EL (cell line): ENCODE measurements at places on chromosomes 7 and 10.

DNA sequence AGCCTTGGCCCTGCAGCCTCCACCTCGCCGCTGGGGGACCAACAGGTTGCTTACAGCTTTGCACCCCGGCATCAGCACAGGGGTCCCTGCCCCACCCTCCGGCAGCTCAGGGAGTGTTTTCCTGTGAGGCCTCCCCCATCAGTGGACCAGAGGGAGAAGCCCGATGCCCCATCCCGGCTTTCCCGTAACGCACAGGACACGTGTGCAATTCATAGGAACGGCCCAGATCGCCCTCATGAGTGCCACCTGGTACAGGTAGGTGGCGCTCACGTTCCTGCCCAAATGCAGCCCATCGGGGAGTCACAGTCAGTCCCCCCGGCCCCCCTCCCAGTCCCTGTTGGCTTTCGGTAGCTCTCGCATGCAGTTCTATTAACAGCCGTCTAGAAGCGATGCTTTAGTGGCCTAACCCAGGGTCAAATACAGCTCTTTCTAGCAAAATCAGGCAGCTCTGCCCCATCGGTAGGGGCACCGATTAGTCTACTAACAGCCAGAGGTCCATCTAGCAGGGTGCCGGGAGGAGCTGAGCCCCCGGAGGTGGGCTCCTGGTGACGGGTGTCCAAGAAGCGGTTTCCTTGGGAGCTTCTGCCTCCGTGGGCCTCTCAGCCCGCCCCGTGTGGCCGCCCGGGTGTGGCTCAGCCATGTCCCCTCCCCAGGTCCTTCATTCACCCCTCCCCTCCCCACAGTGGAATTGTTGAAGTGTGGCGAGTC, 48.4 kb upstream of the GTF2IRD1 start:
- DNase-seq: no peak

DNA sequence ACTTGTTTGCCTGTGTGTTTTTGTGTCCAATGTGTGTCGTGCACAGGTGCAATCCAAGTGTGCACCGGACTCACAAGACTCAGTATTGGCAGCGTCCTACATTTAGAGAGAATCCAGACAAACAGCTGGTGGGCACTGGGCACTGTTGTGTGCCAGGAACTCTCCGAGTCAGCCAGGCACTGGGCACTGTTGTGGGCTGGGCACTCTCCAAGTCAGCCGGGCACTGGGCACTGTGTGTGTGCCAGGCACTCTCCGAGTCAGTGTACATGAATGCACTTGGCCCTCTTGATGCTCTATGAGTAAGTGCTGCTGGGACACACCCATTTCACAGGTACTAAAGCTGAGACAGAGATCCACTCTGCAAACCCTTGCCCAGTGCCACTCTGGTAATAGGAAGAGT, 303.5 kb downstream of the PTPRN2 start:
- DNase-seq: no peak

DNA sequence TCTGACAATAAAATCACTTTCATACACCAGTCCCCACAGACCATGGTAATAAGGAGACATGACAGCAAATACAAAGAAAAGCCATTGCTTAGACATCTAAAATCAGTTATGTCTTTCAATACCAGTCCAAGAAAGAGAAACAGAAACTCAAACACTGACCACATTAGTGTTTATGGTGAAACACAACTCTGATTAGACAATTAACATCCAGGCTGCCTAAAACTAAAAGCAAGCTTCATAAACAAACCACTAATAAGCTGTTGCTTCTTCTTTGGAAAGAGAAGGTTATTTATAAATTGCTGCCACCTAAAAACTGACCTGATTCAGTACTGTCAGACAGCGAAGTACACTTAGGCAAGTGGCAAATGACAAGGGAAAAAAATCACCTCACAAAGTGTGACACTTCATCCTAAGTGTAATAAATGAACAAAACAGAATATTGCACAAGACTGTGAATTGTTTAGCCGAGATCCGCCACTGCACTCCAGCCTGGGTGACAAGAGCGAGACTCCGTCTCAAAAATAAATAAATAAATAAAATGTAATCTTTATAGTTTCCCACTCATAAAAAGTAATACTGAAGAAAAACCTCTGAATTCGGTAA, 277.4 kb downstream of the PARD3 start:
- no peak for DNase-seq

DNA sequence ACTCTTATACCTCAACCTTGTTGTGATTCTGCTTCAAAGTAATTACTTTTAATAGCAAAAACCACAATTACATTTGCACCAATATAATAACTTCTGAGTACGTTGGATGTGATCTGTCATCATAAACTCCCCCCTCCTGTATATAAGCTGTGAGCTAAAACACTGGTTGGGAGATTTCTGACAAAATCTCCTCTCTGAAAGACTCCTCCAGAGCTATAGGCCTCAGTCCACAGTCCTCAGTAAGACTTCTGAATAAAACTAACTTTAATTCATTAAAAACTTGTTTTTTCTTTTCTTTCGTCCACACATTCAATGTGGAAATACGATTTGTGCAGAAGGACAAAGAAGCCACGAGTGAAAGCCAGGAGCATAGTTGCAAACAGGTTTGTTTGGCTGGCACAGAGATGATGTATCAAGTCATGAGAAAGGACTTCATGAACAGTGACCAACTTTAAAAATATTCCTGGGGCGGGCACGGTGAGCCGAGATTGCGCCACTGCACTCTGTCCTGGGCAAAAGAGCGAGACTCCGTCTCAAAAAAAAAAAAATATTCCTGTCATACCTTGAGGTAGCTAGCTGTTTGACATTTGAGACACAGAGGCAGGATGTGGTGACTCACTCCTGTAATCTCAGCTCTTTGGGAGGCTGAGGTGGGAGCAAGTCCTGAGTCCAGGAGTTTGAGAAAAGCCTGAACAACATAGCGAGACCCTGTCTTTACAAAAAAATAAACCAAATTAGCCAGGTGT, 91.1 kb upstream of the ARHGAP21 start:
- DNase-seq: peak; percentile 67

DNA sequence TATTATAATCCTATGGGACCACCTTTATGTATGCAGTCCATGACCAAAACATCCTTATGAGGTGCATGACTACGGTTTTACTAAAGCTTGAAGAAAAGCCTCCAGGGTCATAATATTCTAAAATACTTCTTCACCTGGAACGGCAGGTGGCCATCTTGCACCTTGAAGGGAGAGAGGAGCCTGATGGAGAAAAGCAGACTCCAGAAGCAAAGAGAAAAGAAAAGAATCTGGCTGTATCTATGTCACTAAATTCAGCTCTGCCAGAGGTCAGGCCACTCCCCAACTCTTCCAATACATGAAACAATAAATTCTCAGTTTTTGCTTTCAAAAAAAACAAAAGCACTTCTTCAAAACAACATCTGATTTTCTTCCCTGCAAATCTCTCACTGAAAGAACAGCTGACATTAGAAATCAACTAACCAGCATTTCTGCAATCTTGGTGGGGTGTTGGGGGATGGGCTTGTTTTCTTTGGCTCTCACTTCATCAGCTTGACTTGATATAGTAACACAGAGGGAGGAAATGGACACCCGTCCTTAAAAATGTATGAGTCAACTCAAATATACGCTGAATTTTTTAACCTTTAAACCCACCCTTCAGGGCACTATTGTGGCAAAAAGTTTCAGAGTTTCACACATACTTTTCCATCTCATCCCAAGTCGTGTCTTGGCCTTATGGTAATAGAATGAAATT, 21.7 kb downstream of the HIBADH start:
- DNase-seq: peak; percentile 92

GRCh38 chr10:32957341-32958084, 517 bp downstream of the ITGB1 start:
- peak; percentile 39 for DNase-seq

GRCh38 chr7:154928136-154929005, 74.6 kb downstream of the PAXIP1 start:
- peak; percentile 93 for DNase-seq

- no peak for DNase-seq
These were observed 75.3 kb downstream of the HIP1 start for GRCh38 chr7:75663302-75663907.

GRCh38 chr7:6238309-6238925, 34.0 kb downstream of the CYTH3 start:
- DNase-seq: no peak

DNA sequence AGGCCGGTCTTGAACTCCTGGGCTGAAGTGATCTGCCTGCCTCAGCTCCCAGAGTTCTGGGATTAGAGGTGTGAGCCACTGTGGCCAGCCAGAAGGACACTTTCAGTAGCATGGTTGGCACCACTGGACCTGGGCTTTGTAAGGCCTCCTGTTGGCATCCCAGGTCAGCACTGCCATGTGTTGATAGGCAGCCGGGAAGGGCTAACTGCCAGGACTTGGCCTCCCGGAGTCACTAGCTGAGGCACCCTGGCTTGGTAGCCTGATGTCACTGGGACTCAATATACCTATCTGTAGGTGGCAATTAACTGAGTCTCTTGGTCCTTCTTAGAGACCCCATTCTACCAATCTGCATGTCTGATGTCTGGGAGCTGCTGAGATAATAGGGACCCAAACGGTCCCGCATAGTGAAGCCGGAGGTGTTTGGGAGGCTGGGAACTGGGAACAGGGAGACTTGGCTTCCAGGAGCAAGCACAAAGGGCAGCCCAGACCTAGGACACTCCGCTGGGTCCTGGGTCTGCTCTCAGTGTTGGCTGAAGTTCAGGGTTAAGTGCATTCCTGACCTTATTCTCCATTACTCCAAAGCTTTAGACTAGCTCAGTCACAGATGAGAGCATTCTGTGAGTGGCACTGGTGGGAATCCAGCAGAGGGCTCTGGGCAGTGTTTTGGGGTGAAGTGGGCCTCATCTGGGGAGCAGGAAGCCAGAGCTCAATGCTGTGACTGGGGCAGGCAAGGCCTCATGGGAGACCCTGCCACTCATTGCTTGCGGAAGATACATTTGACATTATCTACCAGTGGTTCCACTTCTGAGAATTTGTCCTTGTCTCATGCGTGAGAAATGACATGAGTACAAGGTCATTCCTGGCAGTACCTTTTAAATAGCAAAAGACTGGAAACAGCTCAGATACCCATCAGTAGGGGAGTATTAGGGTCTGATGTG, 2.7 kb downstream of the LHPP start:
- no peak for DNase-seq

DNA sequence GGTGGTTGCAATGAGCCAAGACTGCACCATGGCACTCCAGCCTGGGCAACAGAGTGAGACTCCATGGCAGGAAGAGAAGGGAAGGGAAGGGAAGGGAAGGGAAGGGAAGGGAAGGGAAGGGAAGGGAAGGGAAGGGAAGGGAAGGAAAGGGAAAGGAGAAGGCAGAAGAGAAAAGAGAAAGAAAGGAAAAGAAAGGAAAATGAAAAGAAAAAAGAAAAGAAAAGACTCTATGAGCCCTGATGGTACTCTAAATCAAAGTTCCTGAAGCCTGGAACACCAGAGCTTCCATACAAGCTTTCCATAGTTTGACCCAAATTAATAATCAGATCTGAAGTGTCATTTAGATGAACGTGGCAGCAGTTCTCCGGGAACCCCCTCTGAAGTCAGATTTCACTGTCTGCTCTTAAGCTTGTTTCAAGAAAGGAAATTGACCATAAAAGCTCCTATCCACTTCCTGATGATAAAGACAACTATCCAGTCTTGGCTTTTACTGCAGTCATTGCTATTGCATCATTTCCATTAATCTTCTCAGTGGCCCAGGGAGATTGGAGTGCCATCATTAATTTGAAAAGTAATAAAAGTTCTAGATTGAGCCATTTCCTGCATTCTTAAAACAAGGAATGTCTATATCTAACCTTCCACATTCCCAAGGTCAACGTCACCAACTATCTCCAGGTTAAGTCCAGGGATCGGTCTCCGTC, 44.2 kb upstream of the FRMD4A start:
- DNase-seq: peak; percentile 71

DNA sequence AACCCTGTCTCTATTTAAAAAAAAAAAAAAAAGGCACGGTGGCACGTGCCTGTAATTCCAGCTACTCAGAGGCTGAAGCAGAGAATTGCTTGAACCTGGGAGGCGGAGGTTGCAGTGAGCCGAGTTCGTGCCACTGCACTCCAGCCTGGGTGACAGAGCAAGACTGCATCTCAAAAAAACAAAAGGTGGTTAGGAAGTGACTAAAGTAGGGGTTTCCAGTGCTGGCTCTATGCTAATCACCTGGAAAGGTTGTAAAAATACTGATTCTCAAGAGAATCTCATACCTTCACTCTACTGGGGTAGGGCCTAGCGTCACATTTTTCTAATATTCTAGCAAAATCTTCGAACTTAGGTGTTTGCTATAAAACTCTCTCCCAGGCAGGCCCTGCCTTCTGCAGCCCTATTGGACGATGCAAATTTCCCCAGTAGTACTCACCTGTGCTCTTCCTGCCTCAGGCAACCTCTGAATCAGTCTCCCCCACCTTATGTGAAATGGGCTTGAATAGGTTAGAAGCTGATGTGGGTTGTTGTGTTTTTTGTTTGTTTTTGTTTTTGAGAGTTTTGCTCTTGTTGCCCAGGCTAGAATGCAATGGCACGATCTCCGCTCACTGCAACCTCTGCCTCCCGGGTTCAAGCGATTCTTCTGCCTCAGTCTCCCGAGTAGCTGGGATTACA, 3.5 kb downstream of the ZP3 start:
- DNase-seq: no peak

DNA sequence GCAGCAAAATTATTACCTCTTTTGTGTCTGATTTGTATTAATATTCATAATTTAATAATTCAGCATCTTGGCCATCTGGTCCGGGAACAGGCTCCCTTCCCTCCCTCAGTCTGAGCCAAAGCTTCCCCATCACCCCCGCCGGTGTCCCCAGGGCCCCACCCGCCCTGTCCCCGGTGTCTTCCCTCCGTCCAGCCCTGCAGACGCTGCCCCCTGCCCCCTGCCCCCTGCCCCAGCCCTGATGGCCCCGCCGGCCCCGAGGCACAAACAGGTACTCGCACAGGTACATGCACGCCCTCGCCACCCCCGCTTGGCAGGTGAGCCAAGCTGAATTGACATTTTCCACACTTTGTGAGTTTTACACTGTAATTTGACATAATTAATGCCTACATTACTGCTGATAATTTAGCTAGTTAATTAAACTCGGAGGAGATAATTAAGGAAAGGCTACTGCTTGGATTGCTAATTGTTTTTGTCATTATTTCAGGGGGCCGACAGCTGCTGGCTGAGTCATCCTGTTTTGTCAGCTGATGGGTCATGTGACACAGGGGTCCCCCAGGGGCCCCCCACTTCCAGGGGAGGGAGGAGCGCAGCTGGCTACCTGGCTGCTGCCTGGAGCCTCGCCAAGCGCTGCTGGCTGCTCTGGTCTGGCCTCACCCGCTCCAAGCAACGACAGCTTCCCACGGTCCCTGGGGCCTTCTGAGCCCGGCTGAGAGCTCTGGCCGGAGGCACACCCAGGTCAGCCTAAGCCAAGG, 36.6 kb downstream of the MICALL2 start:
- no peak for DNase-seq

DNA sequence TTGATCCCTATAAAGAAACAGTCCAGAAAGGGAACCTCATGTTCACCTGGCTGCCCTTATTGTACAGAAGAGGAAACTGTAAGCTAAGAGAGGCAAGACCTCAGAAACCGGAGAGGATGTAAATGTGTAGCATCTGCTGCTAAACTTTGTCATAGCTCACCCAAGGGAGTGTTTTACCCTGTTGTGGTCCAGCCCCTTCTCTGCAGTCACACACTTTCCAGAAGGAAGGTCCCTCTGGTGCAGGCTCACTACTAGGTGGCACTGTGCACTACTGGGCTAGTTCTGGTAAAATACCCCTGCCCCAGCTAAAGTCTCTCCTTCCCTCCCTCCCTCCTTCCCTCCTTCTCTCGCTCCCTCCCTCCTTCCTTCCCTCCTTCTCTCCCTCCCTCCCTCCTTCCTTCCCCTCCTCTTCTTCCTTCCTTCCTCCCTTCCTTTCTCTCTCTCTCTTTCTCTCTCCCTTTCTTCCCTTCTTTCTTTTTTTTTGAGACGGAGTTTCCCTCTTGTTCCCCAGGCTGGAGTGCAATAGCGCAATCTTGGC, 42.5 kb upstream of the LCOR start:
- DNase-seq: no peak
